Natural killer cell (primary cell): ENCODE measurements at places on chromosomes 4 and X. TPM values are rescaled to one million over a fixed set of nuclear protein-coding genes. Genes with fewer than 3 reads are reported as not detected.

LETM1 gene
- 55.7 TPM for total RNA-seq

MAGEA10 gene
- not detected for total RNA-seq

USP17L29 gene
- not detected for total RNA-seq

RIPPLY1 gene
- total RNA-seq: not detected

TLR3 gene
- total RNA-seq: 8.3 TPM

PPARGC1A gene
- total RNA-seq: not detected

ESX1 gene
- total RNA-seq: not detected

RHOXF1 gene
- not detected for total RNA-seq

IL2RG gene
- 550 TPM for total RNA-seq

AMTN gene
- total RNA-seq: not detected

PAGE5 gene
- total RNA-seq: not detected

FANCB gene
- total RNA-seq: 7.8 TPM

TCP11X2 gene
- total RNA-seq: not detected

TMPRSS11B gene
- not detected for total RNA-seq

ADH1A gene
- not detected for total RNA-seq

SPANXB1 gene
- total RNA-seq: not detected

LRCH2 gene
- total RNA-seq: not detected

PLP1 gene
- total RNA-seq: not detected

PAGE2B gene
- 1.2 TPM for total RNA-seq

ABCG2 gene
- 0.61 TPM for total RNA-seq

SLC10A7 gene
- 26.3 TPM for total RNA-seq

MAGEC3 gene
- total RNA-seq: not detected

HSD17B11 gene
- total RNA-seq: 42.2 TPM

MOSPD2 gene
- total RNA-seq: 10.5 TPM

RAB9B gene
- 0.45 TPM for total RNA-seq

PCYT1B gene
- 0.42 TPM for total RNA-seq

SLC9A6 gene
- 17.1 TPM for total RNA-seq

DCHS2 gene
- total RNA-seq: not detected

DMP1 gene
- not detected for total RNA-seq

PLAC8 gene
- total RNA-seq: 889 TPM

DRD5 gene
- total RNA-seq: not detected

GRID2 gene
- not detected for total RNA-seq

AMER1 gene
- total RNA-seq: 3.4 TPM

SUPT20HL1 gene
- not detected for total RNA-seq

DNAJB14 gene
- 81.0 TPM for total RNA-seq

TCEAL9 gene
- not detected for total RNA-seq

NHS gene
- total RNA-seq: 0.05 TPM

UCP1 gene
- not detected for total RNA-seq

IGSF1 gene
- total RNA-seq: not detected
